Chondrocyte (in vitro differentiated cells): ENCODE measurements at places on chromosomes 2 and 18. TPM values are rescaled to one million over a fixed set of nuclear protein-coding genes. Genes with fewer than 3 reads are reported as not detected.
A peak's percentile ranks its signal among the peaks of the same experiment; 100 is the strongest.

The ANKRD30BL gene
- not detected in 3 replicates for total RNA-seq

The DSEL gene
- total RNA-seq, result 49.3 to 86.6 TPM (median 49.8 TPM) in 3 replicates

The CD207 gene
- not detected in 3 replicates for total RNA-seq

GRCh38 chr2:228673876-228674554 lies 492.5 kb upstream of the SPHKAP start:
- H3K27me3 ChIP-seq, result peaks cover 8% of the 10 kb centered on the region
- no peaks in the 10 kb centered on the region for H3K36me3 ChIP-seq
- no peak for DNase-seq

DNA sequence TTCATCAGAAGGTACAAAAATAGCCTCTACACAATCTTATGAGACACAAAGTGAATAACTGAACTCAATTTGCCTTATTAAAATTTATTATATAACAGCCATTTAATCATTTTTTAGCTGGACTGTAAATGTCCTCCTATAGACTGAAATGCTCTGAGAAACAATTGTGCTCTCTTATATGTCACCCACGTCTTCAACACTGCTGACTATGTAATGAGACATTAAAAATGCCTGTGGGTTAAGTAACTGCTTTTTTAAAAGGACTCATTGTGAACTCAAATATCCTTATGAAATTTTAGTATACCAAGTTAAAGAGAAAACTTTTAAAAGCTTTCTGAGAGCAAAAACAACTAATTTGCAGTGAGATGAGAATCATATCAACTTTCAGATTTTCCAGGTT lies 10.4 kb upstream of the GALNT1 start:
- no peak for DNase-seq
- H3K36me3 ChIP-seq, result no peaks in the 10 kb centered on the region
- peaks cover 4% of the 10 kb centered on the region for H3K4me1 ChIP-seq
- H3K27ac ChIP-seq, result no peak overlapping the region
- H3K27me3 ChIP-seq, result no peaks in the 10 kb centered on the region
- H3K4me3 ChIP-seq, result no peak overlapping the region

DNA sequence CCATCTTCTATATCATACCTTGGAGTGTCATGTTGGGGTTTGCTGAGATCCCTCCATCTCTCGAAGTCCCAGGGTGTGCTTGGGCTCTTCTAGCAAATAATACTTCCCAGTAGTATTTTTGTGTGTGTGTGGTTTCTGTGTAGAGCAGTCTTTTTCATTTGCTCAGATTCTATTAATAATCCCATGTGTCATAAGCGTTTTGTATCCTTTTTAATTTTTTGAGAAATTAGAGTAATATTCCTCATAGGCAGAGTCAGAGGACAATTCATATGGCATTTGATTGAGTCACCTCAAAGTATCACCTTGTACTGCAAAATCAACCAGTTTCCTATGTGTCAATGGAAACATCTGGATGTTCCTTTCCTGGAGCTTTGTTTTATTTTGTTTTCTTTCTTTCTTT lies 37.4 kb upstream of the PPP1R1C start:
- DNase-seq, result no peak
- peaks cover 32% of the 10 kb centered on the region for H3K4me1 ChIP-seq
- H3K36me3 ChIP-seq, result no peaks in the 10 kb centered on the region
- no peak overlapping the region for H3K4me3 ChIP-seq
- H3K27me3 ChIP-seq, result no peaks in the 10 kb centered on the region
- peak overlapping the region; percentile 13 for H3K27ac ChIP-seq

- DNase-seq, result no peak
- H3K4me1 ChIP-seq, result peaks cover 15% of the 10 kb centered on the region
- no peaks in the 10 kb centered on the region for H3K36me3 ChIP-seq
These were observed 25.2 kb upstream of the HNMT start for GRCh38 chr2:137939026-137939425.

The COL6A3 gene
- total RNA-seq, result 250 to 264 TPM (median 264 TPM) in 3 replicates

DNA sequence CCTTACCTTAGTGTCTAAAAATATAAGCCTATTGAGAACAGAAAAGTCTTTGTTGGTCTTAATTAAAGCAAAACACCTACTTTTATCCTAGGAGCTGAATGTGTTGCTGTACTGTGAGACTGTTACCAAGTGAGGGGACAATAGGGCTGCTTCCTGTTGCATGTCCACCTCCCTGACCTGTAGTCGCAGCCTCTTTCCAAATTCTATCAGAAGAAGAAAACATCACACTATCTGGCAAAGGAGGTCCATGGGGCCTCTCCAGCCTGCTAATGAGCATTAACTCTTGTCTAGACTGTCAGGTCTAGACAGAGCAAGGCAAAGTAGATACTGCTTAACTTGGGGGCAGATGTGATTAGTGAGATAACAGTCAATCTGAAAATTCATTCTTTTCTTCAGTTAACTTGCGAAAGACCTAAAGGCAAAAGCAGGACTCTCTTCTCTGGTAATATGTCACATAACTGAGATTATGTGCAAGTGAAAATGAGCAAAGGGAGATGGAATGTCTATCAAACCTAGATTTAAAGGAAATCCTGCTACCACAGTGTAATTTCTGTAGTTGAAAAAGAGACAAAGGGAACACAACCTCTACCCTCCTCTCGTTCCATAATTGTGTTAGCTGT lies 66.9 kb downstream of the CDH20 start:
- H3K4me3 ChIP-seq, result no peak overlapping the region
- DNase-seq, result no peak
- H3K36me3 ChIP-seq, result no peaks in the 10 kb centered on the region
- peaks cover 28% of the 10 kb centered on the region for H3K4me1 ChIP-seq

GRCh38 chr2:149490296-149490695 lies 97.3 kb downstream of the MMADHC start:
- no peaks in the 10 kb centered on the region for H3K36me3 ChIP-seq
- peaks cover 3% of the 10 kb centered on the region for H3K27me3 ChIP-seq
- no peak overlapping the region for H3K27ac ChIP-seq
- DNase-seq, result no peak

- H3K4me1 ChIP-seq, result peaks cover 8% of the 10 kb centered on the region
- H3K27me3 ChIP-seq, result peaks cover 72% of the 10 kb centered on the region
- H3K27ac ChIP-seq, result no peak overlapping the region
- no peak overlapping the region for H3K4me3 ChIP-seq
- peaks cover 6% of the 10 kb centered on the region for H3K36me3 ChIP-seq
- DNase-seq, result no peak
These were observed 8.3 kb downstream of the EVX2 start for GRCh38 chr2:176075481-176075880.

DNA sequence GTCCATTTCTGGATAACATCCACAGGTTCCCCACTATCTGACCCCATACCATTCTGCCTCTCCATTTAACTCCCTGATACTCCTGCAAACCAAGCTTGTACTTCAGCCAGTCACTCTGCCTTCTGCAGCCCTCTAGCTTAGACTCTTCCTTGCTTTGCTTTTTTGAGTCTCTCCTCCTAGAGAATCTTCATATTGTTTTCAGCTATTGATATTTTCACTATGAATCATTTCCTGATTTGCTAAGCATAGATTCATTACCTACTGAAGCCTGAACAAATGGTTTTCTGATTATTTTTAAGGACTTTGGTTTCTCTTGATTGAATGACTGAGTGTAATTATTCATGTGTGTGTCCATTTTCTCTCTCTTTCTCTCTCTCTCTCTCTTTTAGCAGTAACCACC lies 2102.3 kb upstream of the CELF4 start:
- no peaks in the 10 kb centered on the region for H3K27me3 ChIP-seq
- H3K4me1 ChIP-seq, result no peaks in the 10 kb centered on the region
- no peak overlapping the region for H3K4me3 ChIP-seq
- H3K36me3 ChIP-seq, result no peaks in the 10 kb centered on the region
- DNase-seq, result no peak

- H3K4me1 ChIP-seq, result peaks cover 87% of the 10 kb centered on the region
- H3K36me3 ChIP-seq, result peaks cover 3% of the 10 kb centered on the region
- no peak overlapping the region for H3K4me3 ChIP-seq
- DNase-seq, result no peak
- no peaks in the 10 kb centered on the region for H3K27me3 ChIP-seq
These were observed 162.1 kb downstream of the SH3RF3 start for GRCh38 chr2:109290887-109291643.

The SMYD5 gene
- 10.0 to 12.6 TPM (median 11.7 TPM) in 3 replicates for total RNA-seq
